Activated CD4-positive, alpha-beta T cell treated with anti-CD3 and anti-CD28 coated beads for 36 hours (primary cell): ENCODE measurements at places on chromosomes 3 and 15. TPM values are rescaled to one million over a fixed set of nuclear protein-coding genes. Genes with fewer than 3 reads are reported as not detected.

Gene CHCHD6
- total RNA-seq: 17.1 TPM

Gene GFM1
- 50.5 TPM for total RNA-seq

Gene PEX5L
- not detected for total RNA-seq

GRCh38 chr3:43028678-43029490 is 49.8 kb downstream of the GASK1A start:
- no peak for DNase-seq

GRCh38 chr3:22156868-22157267 is 405.9 kb upstream of the ZNF385D start:
- DNase-seq: no peak
